Activated CD8-positive, alpha-beta memory T cell treated with anti-CD3 and anti-CD28 coated beads for 1 hour (primary cell): ENCODE measurements at places on chromosomes 1 and 21.

DNA sequence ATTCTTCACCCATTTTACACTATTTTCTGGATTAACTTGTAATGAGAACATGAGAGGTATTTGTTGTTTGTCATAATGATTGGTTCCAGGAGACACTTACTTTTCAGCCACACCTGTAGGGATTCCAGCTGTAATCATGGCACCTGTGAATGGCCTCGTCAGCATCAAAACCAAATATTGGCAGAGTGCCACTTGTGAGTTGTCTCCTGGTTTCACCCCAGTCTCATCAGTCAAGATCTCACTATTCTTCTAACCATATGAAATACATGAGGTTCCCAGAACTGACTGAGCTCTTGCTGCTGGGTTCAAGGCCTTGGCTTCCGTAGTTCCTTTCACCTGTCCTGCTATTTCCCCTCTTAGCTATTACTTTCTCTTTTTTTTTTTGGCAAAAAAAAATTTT is 246.6 kb upstream of the ADGRL2 start:
- DNase-seq = no peak

- DNase-seq = no peak
These were observed 611 bp downstream of the HSPG2 start for GRCh38 chr1:21936366-21937031.

DNA sequence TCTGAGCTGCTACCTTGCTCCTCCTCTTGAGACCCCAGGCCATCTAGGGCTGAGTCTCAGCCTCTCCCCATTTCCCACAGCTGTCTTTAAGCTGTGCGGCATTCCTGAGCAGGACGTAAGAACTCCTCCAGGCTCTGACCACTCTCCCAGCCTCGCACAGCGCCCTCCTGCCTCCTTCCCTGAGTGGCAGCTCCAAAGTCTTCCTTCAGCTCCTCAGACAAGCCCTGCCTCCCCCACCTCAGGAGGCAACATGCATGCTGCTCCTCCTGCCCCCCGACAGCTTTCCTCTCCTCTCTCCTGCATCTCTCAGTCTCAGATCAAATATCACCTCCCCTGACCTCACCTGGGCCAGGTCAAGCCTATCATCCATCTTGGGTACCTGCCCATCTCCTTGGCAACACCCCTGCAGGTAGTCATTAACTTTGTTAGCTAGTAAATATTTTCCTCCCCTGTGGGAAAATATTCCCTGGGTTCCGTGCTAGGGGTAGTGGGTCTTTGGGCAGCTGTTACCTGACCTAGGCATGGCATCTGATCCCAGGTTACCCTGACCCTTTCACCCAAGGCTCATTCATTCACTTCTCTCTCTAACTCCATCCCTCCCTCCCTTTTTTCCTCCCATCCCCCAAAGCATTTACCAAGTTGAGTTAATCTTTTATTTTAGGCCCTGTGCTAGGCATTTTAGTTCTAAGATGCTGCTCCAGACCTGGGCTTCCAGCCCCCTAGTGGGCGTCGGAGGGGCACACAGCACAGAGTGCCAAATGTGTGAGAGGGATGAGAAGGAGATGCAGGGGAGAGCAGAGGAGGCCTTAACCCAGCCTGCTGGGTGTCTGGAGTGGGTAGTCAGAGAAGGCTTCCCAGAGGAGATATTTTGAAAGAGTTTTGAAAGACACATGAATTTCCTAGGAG is 419.9 kb downstream of the PTPRU start:
- no peak for DNase-seq

DNA sequence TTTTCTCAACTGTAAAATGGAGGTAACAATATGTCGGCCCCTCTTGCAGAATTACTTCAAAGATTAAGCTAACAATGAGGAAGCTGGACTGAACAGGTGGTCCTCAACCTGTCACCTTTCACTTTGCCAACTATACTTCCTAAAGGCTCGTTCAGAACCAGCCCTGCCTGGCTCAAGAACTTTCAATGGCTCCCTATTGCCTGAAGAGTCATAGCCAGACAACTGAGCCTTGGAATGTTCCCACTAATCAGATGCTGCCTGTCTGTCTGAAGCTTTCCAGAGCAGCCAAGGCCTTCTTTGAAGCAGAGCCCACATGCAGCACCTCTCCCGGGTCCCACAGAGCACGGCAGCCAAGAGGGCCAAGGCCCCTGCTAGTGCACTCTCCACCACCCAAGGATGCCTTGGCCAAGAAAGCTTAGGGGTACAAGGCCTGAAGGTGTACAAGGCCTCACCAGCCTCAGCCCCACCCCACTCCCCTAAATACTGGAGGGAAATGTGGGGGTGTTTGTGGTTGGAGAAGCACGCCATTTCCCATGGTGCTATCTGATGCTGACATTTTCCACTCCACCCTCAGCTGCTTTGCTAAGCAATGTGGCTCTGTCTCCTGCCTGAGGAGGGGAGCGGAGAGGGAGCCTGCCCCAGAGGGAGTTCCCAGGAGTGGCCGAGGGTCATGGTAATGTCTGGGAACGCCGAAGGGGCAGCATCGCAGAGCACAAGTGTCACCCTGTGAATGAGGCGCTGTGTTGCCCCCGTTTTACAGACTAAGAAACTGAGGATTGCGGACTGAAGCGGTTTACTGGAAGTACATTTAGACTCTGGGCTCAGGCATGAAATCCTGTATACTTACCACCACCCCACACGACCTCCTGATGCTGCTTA is 8.2 kb upstream of the LAPTM5 start:
- no peak for DNase-seq

DNA sequence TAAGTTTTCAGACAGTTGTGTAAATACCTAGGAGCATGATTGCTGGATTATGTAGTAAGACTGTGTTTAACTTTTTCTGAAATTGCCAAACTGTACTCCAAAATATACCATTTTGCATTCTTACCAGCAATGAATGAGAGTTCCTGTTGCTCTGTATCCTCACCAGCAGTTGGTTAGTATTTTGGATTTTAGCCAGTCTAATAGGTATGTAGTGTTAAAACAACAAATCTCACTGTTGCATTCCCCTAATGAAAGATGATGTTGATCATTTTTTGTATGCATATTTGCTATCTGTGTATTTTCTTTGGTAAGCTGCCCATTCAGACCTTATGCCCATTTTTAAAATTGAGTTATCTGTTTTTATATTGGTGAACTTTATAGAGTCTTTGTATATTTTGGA is 89.9 kb downstream of the RASAL2 start:
- no peak for DNase-seq

- DNase-seq = no peak
These were observed 948 bp downstream of the STK40 start for GRCh38 chr1:36384542-36385409.

GRCh38 chr1:219088778-219089557 is 84.7 kb upstream of the LYPLAL1 start:
- DNase-seq = no peak

- no peak for DNase-seq
These were observed 7.1 kb upstream of the SLAMF7 start for GRCh38 chr1:160731990-160732389.

DNA sequence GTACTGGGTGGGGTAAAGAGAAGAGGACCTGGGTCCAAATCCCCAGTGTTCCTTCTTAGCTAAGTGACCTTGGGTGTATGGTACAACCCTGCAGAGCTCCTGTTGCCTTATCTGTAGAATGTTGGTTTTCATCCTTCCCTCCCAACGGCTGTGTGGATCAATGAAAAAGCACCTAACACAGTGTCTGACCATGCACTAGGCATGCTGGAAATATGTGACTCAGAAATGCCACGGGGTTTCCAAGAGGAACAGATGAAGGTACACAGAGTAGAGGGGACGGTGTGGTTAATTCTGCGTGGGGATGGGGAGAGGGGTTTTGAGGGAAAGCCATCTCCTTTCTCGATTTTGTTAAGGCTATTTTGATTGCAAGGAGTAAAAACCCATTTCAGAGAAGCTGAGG is 8.6 kb downstream of the NIPAL3 start:
- DNase-seq = no peak

- DNase-seq = no peak
These were observed 206.9 kb upstream of the SNX7 start for GRCh38 chr1:98454666-98455065.

GRCh38 chr1:214329470-214330220 is 48.7 kb downstream of the SMYD2 start:
- no peak for DNase-seq

- no peak for DNase-seq
These were observed 43.2 kb upstream of the DISC1 start for GRCh38 chr1:231583376-231583775.

DNA sequence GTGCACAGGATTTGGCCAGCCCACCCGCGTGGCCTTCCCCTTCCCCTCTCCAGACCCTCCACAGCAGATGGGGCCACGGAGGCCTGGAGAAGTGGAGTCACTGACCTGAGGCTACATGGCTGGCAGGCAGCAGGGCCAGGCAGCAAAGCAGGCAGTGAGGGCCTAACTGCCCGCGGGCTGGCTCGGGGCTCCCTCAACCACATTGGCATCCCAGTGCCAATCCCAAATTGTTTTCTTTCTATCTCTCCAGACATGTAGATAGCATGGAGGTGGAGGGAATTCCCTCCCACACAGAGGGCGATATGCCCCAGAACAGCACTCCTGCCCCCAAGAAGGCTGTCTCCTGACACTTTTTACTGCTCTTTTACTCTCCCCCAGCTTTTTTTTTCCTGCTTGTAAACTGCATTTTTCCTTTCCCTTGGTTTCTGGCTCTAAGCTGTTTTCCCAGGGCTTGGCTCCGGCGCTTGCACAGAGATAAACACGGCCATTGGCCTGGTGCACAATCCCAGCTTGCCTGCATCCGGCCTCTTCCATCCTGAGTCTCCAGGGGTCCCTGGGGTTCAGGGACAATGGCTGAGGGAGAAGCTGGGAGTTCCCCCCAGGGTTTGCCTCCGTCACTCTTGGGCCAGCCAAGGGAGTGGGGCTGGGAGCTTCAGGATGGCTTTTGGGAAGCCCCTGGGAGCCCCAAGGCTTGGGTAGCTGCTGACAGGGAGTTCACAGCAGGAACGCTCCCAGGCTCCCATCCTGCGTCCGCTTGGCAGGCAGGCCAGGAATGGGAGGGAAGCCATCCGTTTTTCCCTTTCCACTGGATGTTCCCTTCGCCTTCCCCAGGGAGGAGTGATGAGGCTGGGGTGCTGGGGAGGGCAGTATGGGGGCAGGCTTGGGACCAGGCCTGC is 7.0 kb downstream of the EPHX1 start:
- no peak for DNase-seq

DNA sequence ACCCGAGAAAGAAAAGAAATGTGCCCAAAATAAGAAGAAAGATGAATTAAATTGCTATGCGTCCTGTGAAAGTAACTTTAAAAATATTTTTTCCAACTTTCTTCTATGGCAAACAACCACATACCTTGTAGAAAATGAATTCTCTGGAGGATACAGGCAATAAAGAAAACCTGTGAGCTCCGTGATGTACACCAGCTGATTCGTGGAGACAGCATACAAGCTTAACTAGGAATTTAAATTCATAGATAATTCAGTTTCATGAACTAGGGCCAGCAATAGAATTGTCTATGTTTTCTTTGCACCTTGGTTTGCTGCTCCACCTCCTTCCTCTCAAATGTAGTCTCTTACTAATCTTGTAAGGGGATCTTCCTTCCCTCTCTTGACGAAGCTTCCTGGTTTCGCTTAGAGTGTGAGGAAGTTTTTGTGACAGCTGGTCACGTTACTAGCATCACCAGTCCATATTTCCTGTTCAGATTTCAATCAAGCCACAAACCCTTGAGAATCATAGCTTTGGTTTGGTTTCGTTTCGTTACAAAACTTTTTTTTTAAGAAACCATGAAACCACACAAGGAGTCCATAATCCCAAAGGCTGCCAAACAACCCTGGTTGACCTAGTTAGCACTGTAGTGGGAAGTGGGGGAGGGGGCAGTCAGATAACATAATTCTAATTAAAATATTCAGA is 35.8 kb downstream of the GREM2 start:
- DNase-seq = no peak

GRCh38 chr21:32088471-32088870 is 190.4 kb downstream of the MIS18A start:
- no peak for DNase-seq

- DNase-seq = no peak
These were observed 169.8 kb downstream of the ST6GALNAC5 start for GRCh38 chr1:77037038-77037437.

DNA sequence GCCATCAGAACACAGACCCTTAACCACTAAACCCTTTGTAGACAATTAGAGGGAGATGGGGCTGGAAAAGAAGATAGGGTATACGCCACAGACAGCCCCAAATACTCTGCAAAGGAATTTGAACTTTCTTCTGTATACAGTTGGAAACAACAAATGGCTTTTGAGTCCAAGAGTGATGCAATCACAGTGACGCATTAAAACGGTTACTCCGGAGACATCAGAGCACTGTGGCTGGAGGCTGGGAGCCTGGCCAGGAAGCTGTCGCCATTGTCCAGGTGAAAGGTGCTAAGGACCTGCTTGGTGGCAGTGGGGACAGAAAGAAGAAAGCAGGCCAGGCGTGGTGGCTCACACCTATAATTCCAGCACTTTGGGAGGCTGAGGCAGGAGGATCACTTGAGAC is 4.2 kb downstream of the FLAD1 start:
- no peak for DNase-seq

DNA sequence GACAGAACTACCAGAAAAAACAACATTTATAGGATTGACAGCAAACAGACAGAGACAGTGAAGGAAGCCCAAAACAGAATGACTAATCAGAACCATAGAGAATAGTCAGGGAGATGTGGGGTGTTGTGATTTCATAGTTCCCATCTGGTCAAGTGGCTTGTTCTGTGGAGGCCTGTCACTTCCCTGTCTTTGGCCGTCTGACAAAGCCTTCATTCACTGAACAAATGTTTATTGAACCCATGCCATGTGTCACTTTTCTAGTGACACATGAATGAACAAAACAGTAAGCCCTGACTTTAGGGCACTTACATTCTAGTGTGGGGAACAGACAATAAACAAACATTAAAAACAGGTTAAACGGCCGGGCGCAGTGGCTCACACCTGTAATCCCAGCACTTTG is 3.2 kb upstream of the SRRM1 start:
- DNase-seq = no peak

GRCh38 chr1:192732787-192733186 is 76.1 kb upstream of the RGS2 start:
- DNase-seq = no peak

- no peak for DNase-seq
These were observed 1530.1 kb upstream of the TPTE start for GRCh38 chr21:8991088-8991907.

GRCh38 chr1:84403347-84403746 is 5.1 kb downstream of the DNASE2B start:
- DNase-seq = no peak

DNA sequence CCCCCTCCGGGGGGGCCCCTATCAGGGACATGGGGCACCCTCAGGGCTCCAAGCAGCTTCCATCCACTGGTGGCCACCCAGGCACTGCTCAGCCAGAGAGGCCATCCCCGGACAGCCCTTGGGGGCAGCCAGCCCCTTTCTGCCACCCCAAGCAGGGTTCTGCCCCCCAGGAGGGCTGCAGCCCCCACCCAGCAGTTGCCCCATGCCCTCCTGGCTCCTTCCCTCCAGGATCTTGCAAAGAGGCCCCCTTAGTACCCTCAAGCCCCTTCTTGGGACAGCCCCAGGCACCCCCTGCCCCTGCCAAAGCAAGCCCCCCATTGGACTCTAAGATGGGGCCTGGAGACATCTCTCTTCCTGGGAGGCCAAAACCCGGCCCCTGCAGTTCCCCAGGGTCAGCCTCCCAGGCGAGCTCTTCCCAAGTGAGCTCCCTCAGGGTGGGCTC is 34.9 kb downstream of the TRIM11 start:
- no peak for DNase-seq
